Mesothelial cell of epicardium (in vitro differentiated cells): ENCODE measurements at places on chromosomes 2 and 18.

DNA sequence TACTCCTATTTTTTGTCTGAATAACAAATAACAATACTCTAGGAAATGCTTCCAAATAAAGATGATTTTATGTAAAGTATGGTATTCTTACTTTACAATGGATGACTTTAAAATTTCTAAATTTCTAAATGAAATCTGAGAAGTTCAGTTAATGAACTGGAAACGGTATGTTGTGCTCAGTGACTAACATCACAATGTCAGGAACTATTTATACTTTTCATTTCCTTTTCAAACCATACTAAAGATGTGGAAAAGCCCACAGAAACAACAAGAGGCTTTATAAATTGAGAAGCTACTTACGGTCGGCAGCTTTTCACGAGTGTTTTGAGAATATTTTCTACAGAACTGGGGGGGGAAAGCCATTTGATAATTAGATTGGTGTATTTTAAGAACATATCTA is 31.1 kb downstream of the PSME4 start:
- no peak for DNase-seq

DNA sequence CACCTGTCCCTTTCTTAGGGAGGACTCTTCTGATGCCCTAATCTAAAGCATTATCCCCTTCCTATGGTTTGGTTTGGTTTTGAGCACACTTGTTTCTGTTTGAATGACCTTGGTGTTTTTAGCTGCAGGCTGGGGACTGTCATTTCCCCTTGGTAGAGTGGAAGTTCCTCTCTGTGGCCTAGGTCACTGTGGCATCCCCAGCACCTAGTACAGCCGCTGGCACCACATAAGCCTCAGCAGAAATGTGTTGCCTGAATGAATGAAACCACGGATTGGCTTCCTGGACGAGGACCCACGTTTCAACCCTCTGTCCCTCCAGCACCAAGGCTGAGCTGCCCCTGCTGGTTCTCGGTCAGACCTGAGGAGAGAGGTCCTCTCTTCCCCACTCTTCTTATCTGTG is 159.9 kb downstream of the CTIF start:
- no peak for DNase-seq

DNA sequence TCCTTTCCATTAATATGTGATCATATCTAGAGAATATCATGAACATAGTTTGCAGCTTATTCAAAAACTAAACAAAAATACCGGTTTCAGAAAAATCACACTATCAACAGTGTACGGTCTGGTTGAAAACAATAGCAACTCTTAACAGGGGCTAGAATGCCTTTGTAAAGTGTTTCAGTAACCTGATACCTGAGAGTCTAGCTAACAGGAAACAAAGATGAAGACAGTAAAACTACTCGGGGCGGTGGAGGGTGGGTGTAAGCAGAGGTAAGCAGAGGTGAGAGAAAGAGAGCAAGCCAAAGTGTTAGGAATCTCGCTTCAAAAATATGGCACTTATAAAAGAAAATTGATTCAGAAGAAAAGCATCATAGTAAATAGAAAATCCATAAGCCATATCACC is 109.0 kb upstream of the RGPD4 start:
- DNase-seq = no peak

GRCh38 chr2:224208007-224208406 is 168.9 kb upstream of the SERPINE2 start:
- DNase-seq = no peak

- DNase-seq = no peak
Observed at GRCh38 chr18:50902797-50903196, 23.9 kb downstream of the ME2 start.

DNA sequence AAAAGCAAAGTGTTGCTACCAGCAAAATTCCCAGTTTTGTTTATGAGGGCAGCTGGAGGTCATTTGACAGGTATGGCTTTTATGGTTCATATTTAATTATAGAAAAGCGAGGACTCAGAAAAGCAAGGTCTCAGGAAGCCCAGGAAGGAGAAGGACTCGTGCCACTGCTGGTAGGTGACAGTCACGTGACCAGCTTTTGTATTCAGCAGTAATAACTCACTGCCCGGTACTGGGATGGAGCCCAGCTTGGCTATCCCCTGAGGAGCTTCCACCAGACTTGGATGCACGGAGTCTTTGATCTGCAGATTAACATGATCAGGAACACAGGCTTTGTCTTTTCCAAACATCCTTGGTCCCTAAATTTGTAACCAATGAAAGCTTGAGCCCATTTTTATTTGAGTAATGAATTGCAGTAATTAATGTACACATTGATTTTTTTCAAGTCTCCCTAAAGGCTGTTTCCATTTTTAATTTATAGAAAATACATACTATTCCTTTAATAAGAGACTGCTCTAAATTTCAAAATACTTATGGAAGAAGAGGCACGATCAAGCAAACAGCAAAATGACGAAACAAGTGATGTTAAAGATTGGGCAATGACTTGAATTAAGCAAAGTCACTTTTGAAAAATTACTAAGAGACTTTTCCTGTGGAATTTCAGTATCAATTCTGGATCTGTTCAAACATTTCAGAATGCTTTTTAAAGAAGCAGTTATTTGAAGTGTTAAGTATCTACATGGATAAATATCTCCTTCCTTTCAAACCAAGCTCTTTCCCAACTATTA is 251.7 kb upstream of the HNRNPA3 start:
- no peak for DNase-seq

- no peak for DNase-seq
Observed at GRCh38 chr2:102356381-102356712, 751 bp downstream of the IL18R1 start.

DNA sequence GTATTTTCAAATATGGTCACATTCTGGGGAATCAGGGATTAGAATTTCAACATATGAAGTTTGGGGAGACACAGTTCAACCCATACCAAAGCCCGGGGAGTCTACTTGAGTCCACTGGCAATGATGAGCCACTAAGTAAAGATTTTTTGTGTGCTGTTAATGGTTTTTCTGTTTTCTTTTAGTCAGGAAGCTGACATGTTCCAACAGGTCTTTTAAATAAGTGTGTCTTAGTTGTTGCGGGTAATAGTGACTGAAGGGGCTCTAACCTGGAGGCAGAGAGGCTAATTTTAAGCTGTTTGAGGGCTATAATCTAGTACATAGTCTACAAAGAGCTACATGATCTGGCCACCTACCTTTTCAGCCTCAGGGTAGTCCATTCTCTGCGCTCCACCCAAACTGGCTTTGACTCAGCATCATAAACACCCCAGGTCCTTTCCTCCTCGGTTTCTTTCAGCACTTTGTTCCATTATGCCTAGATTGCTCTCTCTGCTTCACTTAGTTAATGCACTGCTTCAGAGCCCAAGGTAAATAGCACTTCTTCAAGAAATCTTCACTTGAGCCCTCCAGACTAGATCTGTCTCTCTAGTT is 17.6 kb upstream of the UBE2E3 start:
- no peak for DNase-seq

DNA sequence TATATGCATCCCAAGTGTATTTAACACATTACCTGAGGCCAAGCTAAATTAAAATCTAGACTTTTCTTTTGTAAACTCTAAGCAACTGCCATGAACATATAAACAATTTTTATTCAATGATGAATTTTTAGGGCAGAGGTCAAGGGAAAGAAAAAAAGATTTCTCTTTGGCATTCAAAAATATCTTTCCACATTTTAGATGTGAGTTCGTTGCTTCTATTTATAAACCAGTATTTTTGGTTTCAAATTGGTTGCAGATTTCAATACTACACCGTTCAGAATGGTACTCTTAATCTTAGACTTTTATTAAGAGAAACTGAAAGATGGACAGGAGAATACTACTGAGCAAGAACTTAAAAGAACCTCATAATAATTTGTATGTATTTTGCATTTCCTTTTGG is 293.6 kb upstream of the CCDC68 start:
- no peak for DNase-seq

DNA sequence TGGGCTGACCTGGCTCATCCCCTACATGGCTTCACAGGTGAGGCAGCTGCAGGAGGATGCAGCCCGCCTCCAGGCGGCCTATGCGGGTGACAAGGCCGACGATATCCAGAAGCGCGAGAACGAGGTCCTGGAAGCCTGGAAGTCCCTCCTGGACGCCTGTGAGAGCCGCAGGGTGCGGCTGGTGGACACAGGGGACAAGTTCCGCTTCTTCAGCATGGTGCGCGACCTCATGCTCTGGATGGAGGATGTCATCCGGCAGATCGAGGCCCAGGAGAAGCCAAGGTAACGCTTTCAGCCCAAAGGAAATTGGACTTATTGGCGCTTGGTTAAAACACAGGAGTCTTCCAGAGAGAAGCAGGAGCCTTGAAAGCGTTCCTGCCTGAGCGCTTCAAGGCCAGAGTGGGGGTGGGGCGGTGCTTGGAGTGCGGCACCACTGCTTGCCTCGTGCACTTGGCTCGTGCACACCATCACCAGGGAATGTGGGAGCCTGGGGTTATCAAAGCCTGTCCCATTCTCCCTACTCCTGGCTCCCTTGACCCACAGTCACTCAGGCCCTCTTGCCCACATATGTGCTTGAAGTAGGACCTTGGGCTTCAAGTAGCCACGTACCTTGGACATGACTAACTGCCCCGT is 69.8 kb upstream of the EML6 start:
- no peak for DNase-seq

- no peak for DNase-seq
Observed at GRCh38 chr2:230430957-230431910, 15.2 kb downstream of the SP100 start.

GRCh38 chr2:126894585-126895182 is 4.0 kb upstream of the TEX51 start:
- no peak for DNase-seq

DNA sequence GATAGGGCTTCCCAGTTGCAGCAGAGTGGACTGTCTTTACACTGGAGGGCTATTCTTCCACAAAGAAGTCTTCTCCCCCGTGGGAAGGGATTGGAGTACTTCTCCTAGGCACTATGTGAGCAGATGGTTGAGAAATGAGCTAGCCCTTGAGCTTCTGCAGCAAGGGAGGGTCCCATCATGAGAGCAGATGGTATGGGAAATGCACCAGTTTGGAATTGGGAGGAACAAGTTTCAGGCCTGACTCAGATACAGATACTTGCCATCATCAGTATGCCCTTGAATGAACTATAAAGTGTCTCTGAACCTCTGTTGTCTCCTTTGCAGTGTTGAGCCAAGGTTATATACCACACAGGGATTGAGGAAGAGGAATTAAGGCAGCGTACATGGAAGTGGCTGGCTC is 757.4 kb downstream of the RNF144A start:
- no peak for DNase-seq
